ENCODE measurements at places on chromosomes 3 and 15.

- no peak for DNase-seq
Measured at GRCh38 chr3:129291236-129291886, 12.7 kb downstream of the HMCES start.

DNA sequence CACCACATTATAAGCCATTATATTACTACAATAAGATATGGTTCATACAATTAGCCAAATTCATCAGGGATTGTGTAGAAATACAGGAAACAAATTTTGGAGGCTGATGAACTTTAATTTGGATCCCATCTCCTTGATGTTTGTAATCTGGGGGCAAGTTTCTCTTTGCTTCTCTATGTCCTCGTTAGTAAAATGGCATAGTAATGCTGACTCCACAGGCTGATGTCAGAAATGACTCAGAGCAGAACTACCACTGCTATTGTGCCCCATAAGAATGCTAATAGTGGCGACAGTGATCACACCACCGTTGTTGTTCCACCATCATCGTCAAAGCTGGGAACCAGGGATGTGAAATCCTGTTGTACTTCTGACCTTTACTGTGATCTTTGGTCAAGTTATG lies 722.3 kb upstream of the LMCD1 start:
- DNase-seq = no peak

DNA sequence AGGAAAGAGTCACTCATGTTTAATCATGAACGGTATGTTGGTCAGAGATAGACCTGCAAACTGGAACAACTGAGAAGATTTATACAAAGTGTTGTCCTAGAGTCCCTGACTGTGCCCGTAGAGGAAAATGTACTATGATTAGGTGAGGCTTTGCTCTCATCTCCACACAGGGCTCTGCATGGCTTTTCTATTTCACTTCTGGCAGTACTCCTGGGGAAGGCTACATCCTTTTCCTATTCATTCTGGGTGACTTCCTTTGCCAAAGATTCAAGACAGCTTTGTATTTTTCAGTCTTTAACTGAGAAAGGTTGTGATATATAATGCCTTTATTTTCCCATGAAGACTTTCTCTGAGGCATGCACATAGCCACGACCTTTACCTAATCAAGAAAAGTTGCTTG lies 414.7 kb downstream of the ZBTB20 start:
- DNase-seq = peak; percentile 42

DNA sequence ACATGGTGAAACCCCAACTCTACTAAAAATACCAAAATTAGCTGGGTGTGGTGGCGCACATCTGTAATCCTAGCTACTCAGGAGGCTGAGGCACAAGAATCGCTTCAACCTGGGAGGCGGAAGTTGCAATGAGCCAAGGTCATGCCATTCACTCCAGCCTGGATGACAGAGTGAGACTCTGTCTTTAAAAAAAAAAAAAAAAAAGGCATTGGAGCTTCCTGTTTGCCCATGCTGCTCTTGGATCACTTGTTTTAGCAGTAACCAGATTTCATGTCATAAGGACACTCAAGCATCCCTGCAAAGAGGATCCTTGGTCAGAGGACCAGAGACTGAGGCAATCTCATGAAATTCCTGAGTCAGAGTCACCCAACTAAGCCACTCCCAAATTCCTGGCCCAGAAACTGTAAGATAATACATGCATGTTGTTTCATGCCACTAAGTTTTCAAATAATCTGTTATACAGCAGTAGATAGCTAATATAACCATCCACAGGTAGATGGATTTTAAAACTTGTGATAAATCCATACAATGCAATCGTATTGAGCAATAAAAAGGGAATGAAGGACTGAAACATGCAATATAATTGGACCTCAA lies 82.0 kb upstream of the XXYLT1 start:
- no peak for DNase-seq

- DNase-seq = no peak
Measured at GRCh38 chr3:149625795-149626194, 32.0 kb downstream of the WWTR1 start.

GRCh38 chr3:64031540-64032508 lies 8.5 kb upstream of the PSMD6 start:
- no peak for DNase-seq

GRCh38 chr3:94083261-94083660 lies 20.4 kb downstream of the NSUN3 start:
- no peak for DNase-seq

GRCh38 chr15:78077053-78077870 lies at the start of gene TBC1D2B:
TSS of gene TBC1D2B (minus strand) at chr15:78077711. CDS start at chr15:78077652, 59 bp downstream.
- peak; percentile 76 for DNase-seq

DNA sequence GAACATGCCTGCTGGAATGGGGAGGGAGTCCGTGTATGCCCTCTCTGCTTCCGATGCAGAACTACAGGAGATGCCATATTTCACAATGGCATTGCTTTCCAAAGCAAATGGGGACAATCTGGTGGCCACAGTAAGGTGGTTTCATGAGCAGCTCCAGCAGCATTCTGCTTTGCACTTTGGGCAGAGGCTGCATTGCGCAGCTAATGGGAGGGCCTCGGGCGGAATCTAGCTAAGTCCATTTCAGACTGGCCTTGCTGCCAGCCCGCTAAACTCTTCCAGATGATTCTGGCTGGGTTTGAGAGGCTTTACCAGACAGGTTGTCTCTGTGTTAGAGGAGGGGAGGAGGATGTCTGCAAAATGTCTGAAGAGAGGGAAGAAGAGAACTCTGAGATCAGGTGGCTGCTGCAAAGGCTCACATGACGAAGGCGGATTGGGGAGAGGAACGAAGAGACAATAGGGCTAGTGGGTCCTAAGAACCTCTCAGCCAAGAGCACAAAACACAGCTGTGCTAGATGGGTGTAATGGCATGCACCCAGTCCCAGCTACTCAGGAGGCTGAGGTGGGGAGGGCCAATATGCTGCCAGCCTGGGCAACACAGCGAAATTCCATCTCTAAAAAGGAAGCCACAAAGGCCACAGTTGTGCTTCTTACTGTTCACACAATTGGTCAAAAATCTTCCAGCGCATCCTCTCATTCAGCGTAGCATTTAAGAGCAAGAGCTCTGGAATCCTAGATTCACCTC lies 63.7 kb downstream of the BDH1 start:
- DNase-seq = no peak

GRCh38 chr15:39392469-39393047 lies 188.3 kb upstream of the THBS1 start:
- no peak for DNase-seq

GRCh38 chr15:83928392-83928734 lies 274.4 kb downstream of the ADAMTSL3 start:
- DNase-seq = no peak

GRCh38 chr15:90364251-90364650 lies 12.2 kb downstream of the ZNF774 start:
- no peak for DNase-seq

GRCh38 chr15:75143738-75144334 lies 57.8 kb upstream of the C15orf39 start:
- no peak for DNase-seq

DNA sequence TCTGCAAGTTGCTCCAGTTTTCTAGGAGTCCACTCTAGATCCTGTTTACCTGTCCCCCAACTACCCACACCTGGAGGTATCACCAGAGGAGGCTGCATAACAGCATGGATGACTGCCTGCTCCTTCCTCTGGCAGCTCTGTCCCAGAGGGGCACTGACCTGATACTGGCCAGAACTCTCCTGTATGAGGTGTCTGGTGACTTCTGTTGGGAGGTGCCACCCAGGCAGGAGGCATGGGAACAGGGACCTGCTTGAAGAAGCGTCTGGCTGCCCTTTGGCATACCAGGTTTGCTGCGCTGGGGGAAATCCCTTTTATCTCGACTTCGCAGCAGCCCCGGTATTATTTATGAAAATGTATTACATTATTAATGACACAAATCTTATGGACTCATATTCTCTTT lies 1163.6 kb downstream of the NSUN3 start:
- no peak for DNase-seq

DNA sequence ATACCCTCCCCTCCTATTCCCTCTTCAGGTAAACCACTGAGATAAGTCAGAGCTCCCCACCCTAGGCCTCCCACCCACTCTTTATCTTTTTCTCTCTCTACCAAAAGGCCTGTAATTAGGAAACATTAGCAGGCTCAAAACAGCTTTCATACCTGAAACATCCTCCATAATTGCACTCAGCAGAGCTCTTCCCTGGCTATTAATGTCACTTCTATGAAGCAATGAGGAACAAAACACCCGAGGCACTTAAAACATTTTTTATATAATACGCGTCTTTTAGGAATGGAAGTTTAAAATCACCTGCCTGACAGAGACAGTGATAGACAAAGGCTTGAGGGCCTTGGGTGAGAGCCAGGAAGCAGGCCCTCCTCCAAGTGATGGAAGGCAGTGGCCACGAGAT lies 138.9 kb downstream of the EPHB1 start:
- no peak for DNase-seq

DNA sequence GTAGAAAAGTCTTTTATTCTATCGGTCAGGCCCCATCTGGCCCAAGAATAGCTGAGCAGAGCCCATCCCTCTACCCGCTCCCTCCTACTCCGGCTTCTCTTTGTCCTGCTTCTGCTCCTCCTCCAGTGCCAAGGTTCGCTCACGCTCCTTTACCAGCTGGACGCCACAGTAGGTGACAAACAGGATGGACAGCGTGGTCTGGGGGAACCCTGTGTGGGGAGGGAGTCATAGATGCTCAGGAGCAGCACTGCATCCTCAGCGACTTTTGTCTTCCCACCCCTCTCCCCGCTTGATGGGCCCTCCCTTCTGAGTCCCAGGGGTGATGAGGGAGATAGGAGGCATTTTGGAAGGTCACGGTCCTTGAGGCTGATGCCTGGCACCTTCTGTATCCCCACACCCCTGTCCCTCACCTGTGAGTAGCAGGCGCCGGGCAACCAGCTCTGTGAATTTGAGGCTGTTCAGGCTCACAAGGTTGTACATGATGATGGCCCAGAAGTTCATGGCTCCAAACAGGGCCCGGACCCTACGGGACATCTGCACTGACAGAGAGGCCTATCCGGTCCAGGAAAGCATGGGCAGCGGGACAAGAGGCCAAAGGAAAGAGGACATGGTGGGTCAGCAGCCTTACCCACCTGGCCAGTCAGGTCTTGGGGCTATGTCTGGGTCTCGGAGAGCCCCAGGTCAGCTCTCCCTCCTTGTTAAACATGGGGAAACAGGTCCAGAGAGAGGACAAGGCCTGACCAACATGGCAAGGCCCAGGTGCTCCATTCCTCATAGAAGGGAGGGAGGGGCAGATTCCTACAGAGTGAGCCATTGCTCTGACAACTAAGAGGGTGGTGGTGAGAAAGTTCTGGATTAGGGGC lies 7.6 kb downstream of the KLHL40 start:
- DNase-seq = no peak

- no peak for DNase-seq
Measured at GRCh38 chr3:119015942-119016341, 18.7 kb downstream of the IGSF11 start.

DNA sequence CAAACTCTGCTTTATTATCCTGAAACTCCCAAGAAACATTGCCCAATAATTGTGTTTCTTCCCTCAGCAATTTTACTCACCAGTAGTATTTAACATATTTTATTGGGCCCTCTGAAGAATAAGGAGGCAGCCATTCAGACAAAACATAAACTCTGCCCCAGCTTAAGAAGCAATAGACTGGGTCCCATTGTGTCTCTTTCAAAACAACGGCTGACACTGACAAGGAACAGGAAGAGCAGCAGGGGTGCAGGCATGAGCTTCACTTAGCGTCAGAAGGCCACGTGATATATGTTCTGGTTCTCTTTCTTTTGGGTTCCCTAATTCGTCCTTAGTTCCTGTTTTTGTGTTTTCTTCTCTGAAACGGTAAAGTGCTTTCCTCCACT lies 242.3 kb downstream of the FHIT start:
- DNase-seq = no peak

DNA sequence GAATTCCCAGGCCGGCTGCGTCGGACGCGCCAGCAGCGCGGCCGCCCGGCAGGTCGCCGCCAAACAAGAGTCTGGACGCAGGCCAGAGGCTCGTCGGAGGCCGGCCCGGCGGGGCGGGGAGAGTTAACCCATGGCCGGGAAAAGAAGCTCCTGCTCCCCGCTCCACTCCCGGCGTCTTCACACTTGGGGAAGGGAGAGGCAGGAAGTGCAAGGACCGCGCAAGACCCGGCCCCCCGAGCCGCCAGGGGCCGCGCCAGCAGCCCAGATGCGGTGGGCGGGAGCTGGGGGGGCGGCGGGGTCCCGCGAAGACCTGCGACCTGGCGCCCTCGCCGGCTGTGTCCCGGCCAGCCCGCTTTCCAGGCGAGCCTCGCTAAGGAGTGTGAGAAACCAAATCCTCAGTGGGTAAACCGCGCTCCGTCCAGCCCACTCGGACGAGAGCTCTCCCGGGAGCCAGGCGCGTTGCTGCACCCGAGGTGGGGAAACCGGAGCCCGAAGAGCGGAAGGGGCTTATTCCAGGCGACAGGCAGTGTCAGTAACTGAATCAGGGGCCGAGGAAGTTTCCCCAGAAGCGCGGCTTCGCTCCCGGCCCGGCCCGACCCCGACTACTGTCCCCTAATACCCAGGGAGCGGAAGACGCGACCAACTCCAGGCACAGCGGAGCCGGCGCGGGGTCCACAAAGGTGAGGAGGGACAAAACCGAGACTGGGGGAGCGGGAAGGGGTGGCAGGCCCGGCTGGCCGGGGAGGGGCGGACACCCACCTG lies 721 bp downstream of the ADAMTS7 start:
- no peak for DNase-seq

DNA sequence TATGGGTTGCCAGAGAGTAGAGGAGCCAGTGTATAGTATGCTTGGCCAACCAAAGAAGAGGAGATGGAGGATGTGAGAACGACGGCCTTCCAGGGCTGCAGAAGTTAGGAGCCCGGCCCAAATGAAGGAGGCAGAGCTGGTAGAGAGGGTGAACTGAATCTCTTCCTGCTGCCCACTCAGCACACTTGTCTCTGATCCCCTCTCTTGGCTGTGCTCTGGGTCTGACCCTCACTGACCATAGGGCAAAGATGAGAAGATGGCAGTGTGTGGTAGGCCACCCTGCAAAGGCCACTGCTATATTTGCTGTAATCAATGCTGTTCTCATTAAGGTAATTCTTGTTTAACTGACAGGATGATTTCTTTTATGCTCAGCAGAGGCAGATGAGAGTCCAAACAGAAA lies 256.0 kb downstream of the OCA2 start:
- no peak for DNase-seq

- DNase-seq = no peak
Measured at GRCh38 chr3:66158933-66159683, 61.7 kb upstream of the SLC25A26 start.

DNA sequence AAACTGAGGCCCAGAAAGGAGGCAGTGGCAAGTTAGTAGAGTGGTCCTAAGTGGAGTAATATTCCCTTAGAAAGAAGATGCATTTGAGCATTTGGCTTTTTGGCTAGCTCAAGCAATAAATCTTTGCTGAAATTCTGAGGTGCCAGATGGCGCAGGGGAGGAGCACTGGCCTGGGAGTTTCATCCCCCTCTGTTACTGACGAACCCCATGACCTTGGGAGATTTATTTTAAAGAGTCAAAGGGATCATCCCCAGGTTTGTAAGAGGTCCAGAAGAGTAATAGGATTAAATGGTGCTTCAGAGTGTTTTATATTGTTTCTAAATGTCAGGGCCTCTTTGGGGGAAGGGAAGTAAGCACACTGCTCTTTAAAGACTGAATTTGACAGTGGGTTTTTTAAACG lies 85.1 kb upstream of the PIAS1 start:
- no peak for DNase-seq

- no peak for DNase-seq
Measured at GRCh38 chr3:190531406-190531805, 17.5 kb downstream of the IL1RAP start.

All from C1 segment of cervical spinal cord (tissue), 14 donors.